PC-3 (cell line): ENCODE measurements at places on chromosomes 6 and 20. TPM values are rescaled to one million over a fixed set of nuclear protein-coding genes. Genes with fewer than 3 reads are reported as not detected.
A peak's percentile ranks its signal among the peaks of the same experiment; 100 is the strongest.

CD93 gene
- total RNA-seq: not detected in 2 replicates

DEFB132 gene
- not detected in 2 replicates for total RNA-seq

MDC1 gene
- total RNA-seq: 19.6 and 24.9 TPM in 2 replicates

FERMT1 gene
- 70.8 and 72.6 TPM in 2 replicates for total RNA-seq

LY86 gene
- not detected in 2 replicates for total RNA-seq

RBM24 gene
- total RNA-seq: 2.0 and 3.2 TPM in 2 replicates

ZBTB24 gene
- 4.5 and 6.1 TPM in 2 replicates for total RNA-seq

PDE7B gene
- total RNA-seq: not detected in 2 replicates

LY6G6C gene
- total RNA-seq: 0.22 TPM in 1 of 2 replicates, not detected in the other

TCF21 gene
- total RNA-seq: not detected in 2 replicates

DNAH8 gene
- total RNA-seq: 0.06 and 0.15 TPM in 2 replicates

SNX21 gene
- 90.1 and 108 TPM in 2 replicates for total RNA-seq

POU5F1 gene
- total RNA-seq: not detected in 2 replicates

TFAP2D gene
- not detected in 2 replicates for total RNA-seq

COX7A2 gene
- total RNA-seq: 160 and 172 TPM in 2 replicates

DNA sequence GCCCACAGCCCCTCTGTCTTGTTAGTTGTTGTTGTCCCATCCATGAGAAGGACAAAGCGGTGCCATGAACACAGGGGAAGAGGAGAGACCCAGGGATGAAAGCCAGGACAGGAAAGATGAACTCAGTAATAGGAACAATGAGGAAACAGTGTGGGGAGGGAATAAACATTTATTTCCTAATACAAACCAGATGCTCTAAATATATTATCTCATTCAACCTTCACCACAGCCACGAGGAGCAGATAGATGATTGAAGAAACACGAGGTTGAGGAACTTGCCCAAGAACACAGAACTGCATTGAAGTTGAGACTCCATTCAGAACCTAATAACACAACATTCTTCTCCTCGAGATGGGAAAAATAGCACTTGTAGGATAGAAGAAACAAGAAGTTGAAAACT is 53.0 kb upstream of the AIG1 start:
- no peak overlapping the region for H3K27ac ChIP-seq
- H3K27me3 ChIP-seq: no peaks in the 10 kb centered on the region
- no peak overlapping the region for H3K4me3 ChIP-seq
- peaks cover 17% of the 10 kb centered on the region for H3K4me1 ChIP-seq

- no peak overlapping the region for H3K27ac ChIP-seq
- no peaks in the 10 kb centered on the region for H3K27me3 ChIP-seq
- no peak for DNase-seq
- no peak overlapping the region for H3K4me3 ChIP-seq
- peaks cover 4% of the 10 kb centered on the region; the same call in 1 of the 2 replicates for H3K4me1 ChIP-seq
Observed at GRCh38 chr6:83352424-83353061, 78.3 kb downstream of the ME1 start.

DNA sequence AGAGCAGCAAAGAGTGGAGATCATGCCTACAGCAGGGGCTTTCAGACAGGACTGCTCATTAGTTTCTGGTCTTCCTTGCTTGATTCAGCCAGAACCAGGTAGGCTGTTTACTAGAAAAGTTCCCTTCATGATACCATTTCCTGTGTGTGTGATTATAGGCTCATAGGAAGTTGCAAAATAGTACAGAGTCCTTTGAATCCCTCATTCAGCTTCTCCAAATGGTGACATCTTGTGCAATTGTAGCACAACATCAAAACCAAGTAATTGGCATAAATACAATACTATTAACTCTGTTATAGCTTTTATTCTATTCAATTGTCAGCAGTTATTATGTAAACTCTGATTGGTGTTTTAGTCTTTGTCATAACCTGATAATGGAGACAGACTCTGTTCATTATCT is 347.3 kb upstream of the CDH4 start:
- H3K36me3 ChIP-seq: no peaks in the 10 kb centered on the region
- no peak overlapping the region for H3K4me3 ChIP-seq
- H3K27ac ChIP-seq: no peak overlapping the region
- H3K4me1 ChIP-seq: no peaks in the 10 kb centered on the region

- peaks cover 9% of the 10 kb centered on the region; the same call in 1 of the 2 replicates for H3K4me1 ChIP-seq
- peak; percentile 84 for DNase-seq
- peak overlapping the region; percentile 64 for H3K4me3 ChIP-seq
- H3K27me3 ChIP-seq: no peaks in the 10 kb centered on the region
Observed at GRCh38 chr6:139323511-139324300, 31.9 kb upstream of the TXLNB start.

- no peaks in the 10 kb centered on the region for H3K36me3 ChIP-seq
- no peaks in the 10 kb centered on the region for H3K27me3 ChIP-seq
- H3K4me1 ChIP-seq: peaks cover 8% of the 10 kb centered on the region; the same call in 1 of the 2 replicates
- no peak for DNase-seq
Observed at GRCh38 chr6:160742090-160742489, 40.0 kb downstream of the PLG start.

DNA sequence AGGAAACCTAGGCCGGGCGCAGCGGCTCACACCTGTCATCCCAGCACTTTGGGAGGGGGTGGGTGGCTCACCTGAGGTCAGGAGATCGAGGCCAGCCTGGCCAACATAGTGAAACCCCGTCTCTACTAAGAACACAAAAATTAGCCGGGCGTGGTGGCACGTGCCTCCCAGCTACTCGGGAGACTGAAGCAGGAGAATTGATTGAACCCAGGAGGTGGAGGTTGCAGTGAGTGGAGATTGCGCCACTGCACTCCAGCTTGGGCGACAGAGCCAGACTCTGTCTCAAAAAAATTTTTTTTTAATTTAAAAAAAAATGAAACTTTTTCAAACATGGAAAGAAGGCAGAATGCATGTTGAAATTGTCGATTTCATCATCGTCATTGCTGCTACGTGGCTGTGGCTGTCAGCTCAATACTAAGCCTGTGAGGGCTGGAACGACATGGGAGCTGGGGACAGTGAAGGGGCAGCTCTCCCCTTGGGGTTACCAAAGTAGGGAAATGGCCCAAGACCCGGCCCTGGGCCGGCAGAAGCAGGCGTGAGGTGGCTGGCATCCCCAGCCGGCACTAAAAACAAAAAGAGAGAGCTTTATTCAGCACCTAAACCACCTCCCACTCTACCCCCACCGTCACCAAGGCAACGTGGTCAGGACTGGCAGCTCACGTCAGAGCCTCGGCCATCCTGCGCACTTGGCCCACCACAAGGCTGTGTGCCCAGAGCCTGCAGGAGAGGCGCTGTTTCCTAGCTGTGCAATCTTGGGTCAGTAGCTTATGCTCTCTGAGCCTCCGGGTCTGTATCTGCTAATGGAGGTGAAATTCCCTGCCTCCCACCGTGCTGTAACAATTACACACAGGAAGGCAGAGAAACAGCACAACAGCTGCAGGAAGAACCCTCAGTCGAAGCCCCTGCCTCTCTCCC is 30.8 kb downstream of the AGPAT4 start:
- no peak overlapping the region for H3K27ac ChIP-seq
- H3K4me3 ChIP-seq: no peak overlapping the region
- DNase-seq: no peak
- no peaks in the 10 kb centered on the region for H3K27me3 ChIP-seq
- H3K4me1 ChIP-seq: no peaks in the 10 kb centered on the region

DNA sequence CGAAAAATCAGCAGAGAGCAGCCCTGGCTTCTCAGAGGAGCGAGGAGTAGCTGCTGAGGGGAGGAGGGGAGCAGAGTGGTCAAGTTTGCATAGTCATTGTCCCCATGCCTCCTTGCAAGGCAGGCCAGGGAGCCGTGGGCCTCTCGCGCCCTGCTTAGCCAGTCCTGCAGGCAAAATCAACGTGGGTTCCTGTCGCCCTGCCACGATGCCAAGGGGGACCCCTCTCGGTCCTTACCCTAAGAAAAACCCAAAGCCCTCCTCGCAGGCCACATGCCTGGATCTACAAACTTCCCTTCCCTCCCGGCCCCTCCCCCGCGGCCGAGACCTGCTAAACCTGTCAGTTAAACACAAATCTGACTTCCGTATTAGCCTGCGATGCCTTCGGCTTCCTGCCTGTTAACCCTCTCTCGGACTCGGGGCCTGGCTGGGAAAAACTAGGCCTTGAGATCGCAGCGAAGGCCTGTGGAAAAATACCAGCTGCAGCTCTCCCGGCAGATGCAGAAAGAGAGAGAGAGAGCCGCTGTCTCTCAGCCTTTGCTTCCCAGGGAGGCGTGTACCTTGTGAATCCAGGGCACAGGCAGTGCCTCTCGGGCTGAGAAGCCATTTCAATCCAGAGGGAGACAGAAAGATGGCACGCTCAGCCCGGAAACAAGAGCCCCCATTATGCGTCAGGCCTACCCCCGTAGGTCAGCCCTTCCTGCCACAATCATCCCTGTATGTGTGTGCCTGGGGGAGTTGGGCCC is 968 bp upstream of the ZMYND8 start:
- no peak overlapping the region for H3K4me3 ChIP-seq
- no peaks in the 10 kb centered on the region for H3K36me3 ChIP-seq
- H3K27me3 ChIP-seq: no peaks in the 10 kb centered on the region
- peak overlapping the region; percentile 96 for H3K27ac ChIP-seq
- peak; percentile 96 for DNase-seq

GRCh38 chr6:143187238-143187923 is 126.7 kb downstream of the AIG1 start:
- no peaks in the 10 kb centered on the region for H3K36me3 ChIP-seq
- no peak overlapping the region for H3K4me3 ChIP-seq
- H3K27ac ChIP-seq: no peak overlapping the region
- no peaks in the 10 kb centered on the region for H3K27me3 ChIP-seq
- DNase-seq: peak; percentile 13
- H3K4me1 ChIP-seq: no peaks in the 10 kb centered on the region; the same call in 1 of the 2 replicates

DNA sequence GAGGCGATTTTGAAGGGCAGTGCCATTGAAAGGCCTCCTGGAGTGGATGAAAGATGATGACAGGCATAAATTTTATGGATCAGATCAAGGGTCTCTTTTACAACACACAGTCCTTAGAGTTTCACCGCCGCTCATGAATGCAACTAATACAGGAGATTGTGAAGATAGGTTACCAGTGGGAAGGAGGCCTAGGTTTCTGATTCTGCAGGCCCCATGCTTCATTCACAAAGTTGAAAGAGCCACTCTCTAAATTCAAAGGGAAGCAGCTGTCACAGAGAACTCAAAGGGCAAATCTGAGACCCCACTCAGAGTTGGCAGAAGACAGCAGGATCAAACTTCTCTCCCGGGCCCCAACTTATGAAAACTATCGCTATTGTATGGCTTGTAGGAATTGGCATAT is 137.6 kb downstream of the MAP3K7 start:
- DNase-seq: no peak
- H3K27me3 ChIP-seq: no peaks in the 10 kb centered on the region
- H3K27ac ChIP-seq: no peak overlapping the region
- H3K4me1 ChIP-seq: peaks cover 1% of the 10 kb centered on the region; the same call in 1 of the 2 replicates
- H3K4me3 ChIP-seq: no peak overlapping the region

GRCh38 chr6:69907981-69908498 is 41.7 kb downstream of the COL19A1 start:
- H3K4me1 ChIP-seq: no peaks in the 10 kb centered on the region
- H3K27me3 ChIP-seq: no peaks in the 10 kb centered on the region
- H3K27ac ChIP-seq: no peak overlapping the region
- DNase-seq: no peak
- no peak overlapping the region for H3K4me3 ChIP-seq

DNA sequence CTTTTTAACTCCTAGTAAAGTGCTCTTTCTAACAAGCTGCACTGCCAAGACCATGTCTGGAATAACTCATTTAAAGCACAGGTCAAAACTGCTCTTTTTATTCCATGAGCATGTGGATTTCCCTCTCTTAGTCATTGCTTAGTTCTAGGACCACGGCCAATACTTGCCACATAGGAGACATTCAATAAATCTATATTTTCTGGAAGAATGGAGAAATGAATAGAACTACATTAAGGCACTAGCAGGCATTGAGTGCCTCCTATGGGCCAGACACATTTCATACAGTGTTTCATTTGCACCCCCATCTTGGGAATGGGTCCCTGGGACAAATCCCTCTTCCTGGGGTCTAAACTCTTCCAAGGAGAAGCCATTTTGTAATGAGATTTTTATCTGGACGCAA is 552.8 kb upstream of the CITED2 start:
- H3K27me3 ChIP-seq: no peaks in the 10 kb centered on the region
- H3K4me1 ChIP-seq: no peaks in the 10 kb centered on the region
- no peak overlapping the region for H3K27ac ChIP-seq
- DNase-seq: peak; percentile 20
- H3K36me3 ChIP-seq: no peaks in the 10 kb centered on the region

- DNase-seq: no peak
- no peaks in the 10 kb centered on the region for H3K27me3 ChIP-seq
- no peaks in the 10 kb centered on the region for H3K36me3 ChIP-seq
- no peak overlapping the region for H3K4me3 ChIP-seq
- H3K4me1 ChIP-seq: no peaks in the 10 kb centered on the region
Observed at GRCh38 chr20:63785691-63786131, 45.4 kb downstream of the ZBTB46 start.

- H3K36me3 ChIP-seq: peaks cover 4% of the 10 kb centered on the region; the same call in 1 of the 2 replicates
- peak; percentile 73 for DNase-seq
- no peaks in the 10 kb centered on the region for H3K27me3 ChIP-seq
- H3K4me3 ChIP-seq: peak within 1 kb of the TSS; percentile 95
- peaks cover 37% of the 10 kb centered on the region for H3K4me1 ChIP-seq
Observed at GRCh38 chr6:30326526-30327231, at the start of gene TRIM39. Gene TRIM39, plus strand, starts transcription at chr6:30326927. Its CDS starts 2,391 bp downstream, at chr6:30329318.

DNA sequence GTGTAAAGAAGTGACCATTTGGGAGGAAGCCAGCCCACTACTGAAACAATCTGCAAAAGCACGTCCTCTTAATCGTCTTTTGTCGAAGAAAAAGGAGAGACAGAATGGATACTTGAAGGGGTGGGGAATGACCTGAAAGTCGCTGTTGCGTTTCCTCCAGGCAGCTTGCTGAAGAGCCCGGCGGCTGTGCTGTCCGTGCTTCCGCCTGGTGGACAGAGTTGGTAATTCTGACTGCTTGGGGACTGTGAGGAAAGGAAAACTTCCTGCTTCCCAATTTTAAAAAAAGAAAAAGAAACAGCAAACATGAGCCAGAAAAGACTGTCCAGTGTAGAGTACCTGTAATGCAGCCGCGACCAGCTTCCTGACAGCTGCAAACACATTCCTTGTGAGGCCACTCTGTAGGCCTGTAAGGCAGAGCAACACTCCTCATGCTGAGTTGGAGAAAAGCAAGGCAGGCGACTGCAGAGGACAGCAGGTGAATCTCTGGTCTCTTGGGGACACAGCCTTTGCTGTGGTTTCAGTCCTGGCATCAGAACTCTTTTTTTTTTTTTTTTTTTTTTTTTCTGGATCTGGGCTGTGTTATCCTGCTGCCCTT is 251.1 kb upstream of the TBX18 start:
- DNase-seq: peak; percentile 63
- no peaks in the 10 kb centered on the region for H3K4me1 ChIP-seq
- peaks cover 22% of the 10 kb centered on the region; the same call in 1 of the 2 replicates for H3K27me3 ChIP-seq
- no peak overlapping the region for H3K27ac ChIP-seq
- no peak overlapping the region for H3K4me3 ChIP-seq

DNA sequence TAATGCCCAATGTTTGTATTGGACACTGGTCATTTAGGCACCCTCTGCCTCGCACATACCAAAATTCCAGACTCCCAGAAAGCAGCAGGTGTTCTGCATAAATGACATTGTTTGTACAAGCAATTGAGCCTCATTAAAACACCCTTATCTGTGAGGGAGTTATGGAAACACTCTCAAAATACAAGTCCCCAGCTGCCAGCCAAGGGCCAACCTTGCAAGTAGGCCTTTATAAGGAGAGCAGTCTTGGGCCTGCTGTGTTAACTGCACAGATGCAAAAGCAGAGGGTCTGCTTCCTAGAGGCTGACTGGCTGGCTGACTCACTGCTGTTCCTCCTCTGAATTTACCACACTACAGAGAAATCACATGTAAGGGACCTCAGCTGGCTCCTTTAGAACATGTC is 150.4 kb upstream of the HMGN3 start:
- no peaks in the 10 kb centered on the region for H3K27me3 ChIP-seq
- peak overlapping the region; percentile 89 for H3K27ac ChIP-seq
- no peak overlapping the region for H3K4me3 ChIP-seq
- peaks cover 27% of the 10 kb centered on the region for H3K4me1 ChIP-seq

GRCh38 chr20:1813101-1813529 is 82.1 kb upstream of the SIRPA start:
- peak; percentile 96 for DNase-seq
- peak overlapping the region; percentile 57 for H3K27ac ChIP-seq
- no peaks in the 10 kb centered on the region for H3K36me3 ChIP-seq
